HL-60 (cell line): ENCODE measurements at places on chromosomes 11 and 22.

- DNase-seq = no peak
These were observed 140.5 kb downstream of the COMMD9 start for GRCh38 chr11:36148701-36149100.

DNA sequence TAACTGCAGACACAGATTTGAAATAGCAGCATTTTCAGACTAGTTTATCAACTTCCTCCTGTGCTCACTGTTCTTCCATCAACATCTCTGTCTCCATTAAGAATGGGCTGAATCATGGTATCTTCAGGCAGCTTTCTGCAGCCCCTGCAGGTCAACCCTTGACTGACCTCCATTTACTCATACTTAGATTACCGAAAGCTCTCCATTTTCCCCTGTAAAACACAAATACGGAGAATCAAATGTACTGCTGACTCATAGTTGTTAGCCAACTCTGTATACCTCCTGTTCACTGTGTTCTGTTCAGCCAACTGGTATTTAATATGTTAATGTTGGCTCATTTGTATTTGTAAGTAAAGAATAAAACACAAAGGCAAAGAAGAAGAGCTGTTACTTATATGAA is 364.0 kb downstream of the CASP12 start:
- no peak for DNase-seq

GRCh38 chr22:47878460-47878859 is 1116.0 kb downstream of the TBC1D22A start:
- no peak for DNase-seq

- DNase-seq = no peak
These were observed 926 bp downstream of the CD6 start for GRCh38 chr11:60972182-60973030.

- DNase-seq = no peak
These were observed 76.4 kb downstream of the TMEM135 start for GRCh38 chr11:87114093-87114492.
